HepG2 (cell line): ENCODE measurements at places on chromosomes 13 and 19. TPM values are rescaled to one million over a fixed set of nuclear protein-coding genes. Genes with fewer than 3 reads are reported as not detected.

The SLITRK6 gene
- not detected in 2 replicates for total RNA-seq

The PSG3 gene
- not detected in 2 replicates for total RNA-seq

The C19orf73 gene
- total RNA-seq, result 0.80 and 1.4 TPM in 2 replicates

The CEACAM1 gene
- total RNA-seq, result 9.6 and 13.5 TPM in 2 replicates

The PEX11G gene
- not detected in 2 replicates for total RNA-seq
